ENCODE measurements at places on chromosomes 16 and 17. TPM values are rescaled to one million over a fixed set of nuclear protein-coding genes. Genes with fewer than 3 reads are reported as not detected.

Gene PMP22
- 164 TPM for total RNA-seq

Gene PPP1R1B
- total RNA-seq, result not detected

Gene PSMC3IP
- total RNA-seq, result 1.2 TPM

Gene KCNH6
- total RNA-seq, result not detected

Gene RHBDL3
- 18.0 TPM for total RNA-seq

Gene CES1
- total RNA-seq, result 12.1 TPM

Gene SLC5A11
- total RNA-seq, result not detected

Data from right atrium auricular region (tissue), 2 donors.